ENCODE measurements at places on chromosomes 1 and 21.
A peak's percentile ranks its signal among the peaks of the same experiment; 100 is the strongest.

DNA sequence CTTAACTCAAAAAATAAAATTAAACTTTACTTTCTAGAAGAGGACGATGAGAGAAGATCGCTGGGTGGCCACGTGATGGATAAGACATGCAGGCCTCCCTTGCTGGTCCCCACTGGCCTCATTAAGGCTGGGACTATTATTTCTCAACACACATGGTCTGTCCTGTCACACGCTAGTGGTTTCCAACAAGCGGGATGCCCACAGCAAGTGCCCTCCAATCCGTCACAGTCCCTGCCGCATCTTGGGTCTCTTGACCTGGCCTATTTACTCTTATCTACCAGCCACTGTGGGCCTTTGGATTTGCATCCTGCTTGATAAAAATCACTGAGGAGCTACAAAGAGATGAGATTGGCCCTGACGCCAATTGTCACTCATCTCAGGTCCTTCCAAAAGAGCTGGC lies 30.0 kb downstream of the CAPZB start:
- no peak for DNase-seq

GRCh38 chr1:56434740-56435139 lies 144.6 kb downstream of the PLPP3 start:
- DNase-seq, result no peak

DNA sequence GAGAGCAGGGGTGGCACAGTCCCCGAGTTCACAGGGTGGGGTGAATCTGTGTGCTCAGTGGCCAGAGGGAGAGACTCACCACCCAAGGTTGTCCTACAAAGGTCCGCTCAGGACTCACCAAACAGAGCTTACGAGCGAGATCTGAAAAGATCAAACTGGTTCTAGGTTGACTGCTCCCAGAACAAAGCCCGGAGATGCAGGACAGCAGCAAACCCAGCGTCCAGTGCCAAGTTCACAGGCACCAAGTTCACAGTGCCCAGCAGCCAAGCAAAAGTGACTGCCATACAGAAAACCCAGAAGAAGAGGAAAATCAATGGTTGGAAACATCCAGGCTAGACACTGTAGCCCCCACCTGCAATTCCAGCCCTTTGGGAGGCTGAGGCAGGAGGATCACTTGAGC lies 35.7 kb downstream of the AGPAT3 start:
- DNase-seq, result no peak

DNA sequence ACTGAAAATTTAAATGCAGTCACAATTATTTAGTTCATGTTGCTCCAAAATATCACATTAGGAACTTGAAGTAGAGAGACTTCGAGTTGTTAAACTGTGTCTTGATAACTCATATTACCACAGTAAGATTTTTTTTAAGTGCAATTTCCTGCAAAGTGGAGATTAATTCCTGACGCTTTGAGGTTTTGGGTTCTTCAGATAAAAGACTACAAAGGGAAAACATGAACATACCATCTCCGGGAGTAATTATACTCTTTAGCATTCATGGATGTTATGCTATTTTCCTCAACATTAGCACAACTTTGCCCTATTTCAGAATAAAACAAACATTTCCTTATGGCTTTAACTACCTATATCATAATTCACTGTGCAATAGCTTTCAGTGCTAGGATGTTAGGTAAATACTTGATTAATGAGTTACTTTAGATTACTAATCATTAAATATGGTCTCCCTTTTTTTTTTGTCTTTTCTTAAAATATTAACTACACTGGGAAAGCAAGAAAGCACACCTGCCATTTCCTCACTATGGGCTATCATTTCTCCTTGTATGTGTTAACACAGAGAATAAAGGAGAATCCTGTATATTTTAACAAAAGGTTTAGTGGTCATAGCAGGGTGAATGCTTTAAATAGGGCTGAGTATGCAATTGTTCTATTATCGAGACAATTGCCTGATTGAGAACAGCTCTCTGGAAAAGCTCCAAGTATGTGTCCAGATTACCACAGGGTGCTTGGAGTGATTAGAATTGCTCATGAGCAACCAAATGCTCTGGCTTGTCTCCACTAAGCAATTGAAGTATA lies 252.5 kb upstream of the C1orf105 start:
- DNase-seq, result peak; percentile 32

DNA sequence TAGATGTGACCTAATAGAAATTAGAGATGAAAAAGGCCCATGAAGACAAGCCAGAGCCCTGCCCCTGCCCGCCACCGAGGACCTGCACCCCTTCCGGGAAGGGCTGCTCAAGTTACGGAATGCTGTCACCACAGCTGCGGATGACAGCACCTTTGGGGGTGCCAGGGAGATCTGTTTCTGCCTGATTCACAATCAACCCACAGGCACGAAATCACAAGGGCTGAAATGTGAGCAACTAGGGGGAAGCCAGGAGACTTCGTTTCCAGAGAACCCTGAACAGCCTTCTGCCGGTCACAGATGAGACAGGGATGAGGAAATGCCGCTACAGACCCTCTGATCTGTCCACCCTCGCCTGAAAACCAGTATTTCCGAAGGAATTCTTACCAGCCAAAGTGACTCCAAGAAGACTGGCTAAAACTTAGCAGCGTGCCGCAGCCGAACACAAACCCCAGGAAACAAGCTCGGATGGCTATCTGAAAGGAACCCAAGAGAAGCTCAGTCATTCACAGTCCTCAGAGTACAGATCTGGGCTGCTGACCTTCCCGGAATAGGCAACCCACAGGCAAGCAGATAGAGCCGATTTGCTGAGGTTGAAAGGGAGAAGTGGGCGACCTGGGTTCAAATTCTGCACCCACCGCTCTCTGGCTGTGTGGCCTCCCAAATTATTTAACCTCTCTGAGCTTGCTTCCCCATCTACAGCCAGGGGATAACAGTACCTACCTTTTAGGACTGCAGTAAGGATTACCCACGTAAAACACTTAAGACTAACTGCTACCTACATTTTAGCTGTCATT lies 1.1 kb downstream of the ICMT start:
- no peak for DNase-seq

GRCh38 chr21:23374155-23374554 lies 2233.1 kb downstream of the MRPL39 start:
- no peak for DNase-seq

DNA sequence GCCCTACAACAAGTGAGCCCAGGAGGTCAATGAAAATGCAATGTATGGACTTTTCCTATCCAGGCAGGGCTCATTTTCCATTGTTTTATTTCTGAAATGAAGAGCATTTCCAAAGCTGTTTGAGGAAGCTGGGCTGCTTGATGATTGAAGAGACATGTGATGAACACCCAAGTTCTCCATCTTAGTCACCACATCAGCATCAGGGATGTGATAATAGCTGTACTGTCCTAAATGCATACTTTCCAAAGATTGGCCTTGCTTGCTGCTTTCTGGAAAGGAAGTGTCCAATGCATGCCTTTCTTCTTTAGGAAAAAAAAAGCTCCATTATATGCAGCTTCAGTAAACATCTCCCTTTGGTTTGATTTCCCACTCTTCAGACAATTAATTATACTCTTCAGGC lies 425.9 kb upstream of the RUNX1 start:
- peak; percentile 49 for DNase-seq

- DNase-seq, result no peak
These were observed 25.6 kb upstream of the SCCPDH start for GRCh38 chr1:246698466-246699094.

GRCh38 chr1:32063261-32063681 lies 9.5 kb upstream of the TMEM39B start:
- DNase-seq, result peak; percentile 66

DNA sequence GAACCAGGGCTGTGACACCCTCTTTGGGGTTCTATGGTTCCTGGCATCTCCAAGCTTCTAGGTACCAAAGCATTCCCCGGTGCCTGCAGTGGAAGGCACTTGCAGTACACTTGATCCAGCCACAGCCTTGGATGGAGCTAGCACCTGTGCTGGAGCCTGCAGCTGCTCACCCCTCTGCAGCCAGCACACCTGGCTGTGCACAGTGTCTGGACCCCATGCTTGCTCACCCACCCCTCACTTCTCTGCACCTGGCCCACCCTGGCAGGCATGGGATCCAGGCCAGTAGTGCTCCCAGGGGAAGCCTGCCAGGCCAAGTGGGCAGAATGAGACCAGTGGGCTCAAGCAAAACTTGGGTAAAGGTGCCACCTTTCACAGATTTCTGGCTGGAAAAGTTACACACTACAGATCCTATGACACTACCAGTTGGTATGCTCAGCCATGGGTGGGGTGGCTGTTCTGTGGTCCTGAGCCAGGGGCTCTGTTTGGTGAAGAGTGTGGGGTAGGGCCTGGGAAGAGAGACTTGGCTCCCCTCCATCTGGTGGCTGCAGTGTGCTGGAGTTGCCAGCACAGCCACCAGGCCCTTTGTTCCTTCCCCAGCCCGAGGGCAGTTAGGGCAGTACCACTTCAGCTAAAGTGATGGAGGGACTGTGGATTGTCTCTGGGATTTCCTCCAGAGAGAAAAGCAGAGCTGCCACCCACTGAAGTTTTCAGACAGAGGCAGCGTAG lies 157.8 kb upstream of the LRRC7 start:
- no peak for DNase-seq

DNA sequence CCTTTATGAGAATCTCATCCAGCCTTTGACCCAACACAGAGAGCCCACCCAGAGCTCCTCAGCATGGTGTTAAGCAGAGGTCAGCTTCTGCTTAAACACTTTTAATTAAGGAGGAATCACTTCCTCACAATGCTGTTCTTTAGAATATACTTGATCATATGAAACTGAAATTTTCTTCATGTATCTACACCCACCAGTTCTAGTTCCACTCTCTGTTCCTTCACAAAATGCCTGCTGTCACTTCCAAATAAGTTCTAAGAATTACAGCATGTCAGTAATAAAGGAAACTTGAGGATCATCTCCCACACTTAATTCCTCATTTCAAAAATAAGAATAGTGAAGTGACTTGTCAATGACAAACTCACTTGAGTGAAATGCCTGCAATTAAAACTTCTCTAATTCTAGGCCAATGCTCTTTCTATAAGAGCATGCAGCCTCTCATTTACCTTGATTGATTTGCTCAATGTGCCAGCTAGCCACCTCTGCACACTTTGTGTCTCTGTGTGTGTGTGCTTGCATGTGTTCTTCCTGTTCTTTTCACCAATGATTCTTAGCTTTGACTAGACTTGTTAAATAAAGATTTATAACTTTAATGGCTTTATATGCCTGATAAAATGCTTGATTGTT lies 356.3 kb downstream of the PLPP3 start:
- DNase-seq, result no peak

Measured in EL (cell line).